ENCODE measurements at places on chromosomes 7 and 10.

GRCh38 chr7:18347170-18347569 is 148.4 kb upstream of the HDAC9 start:
- no peak for DNase-seq

- DNase-seq: no peak
These were observed 21.2 kb downstream of the TECTB start for GRCh38 chr10:112304267-112304859.

DNA sequence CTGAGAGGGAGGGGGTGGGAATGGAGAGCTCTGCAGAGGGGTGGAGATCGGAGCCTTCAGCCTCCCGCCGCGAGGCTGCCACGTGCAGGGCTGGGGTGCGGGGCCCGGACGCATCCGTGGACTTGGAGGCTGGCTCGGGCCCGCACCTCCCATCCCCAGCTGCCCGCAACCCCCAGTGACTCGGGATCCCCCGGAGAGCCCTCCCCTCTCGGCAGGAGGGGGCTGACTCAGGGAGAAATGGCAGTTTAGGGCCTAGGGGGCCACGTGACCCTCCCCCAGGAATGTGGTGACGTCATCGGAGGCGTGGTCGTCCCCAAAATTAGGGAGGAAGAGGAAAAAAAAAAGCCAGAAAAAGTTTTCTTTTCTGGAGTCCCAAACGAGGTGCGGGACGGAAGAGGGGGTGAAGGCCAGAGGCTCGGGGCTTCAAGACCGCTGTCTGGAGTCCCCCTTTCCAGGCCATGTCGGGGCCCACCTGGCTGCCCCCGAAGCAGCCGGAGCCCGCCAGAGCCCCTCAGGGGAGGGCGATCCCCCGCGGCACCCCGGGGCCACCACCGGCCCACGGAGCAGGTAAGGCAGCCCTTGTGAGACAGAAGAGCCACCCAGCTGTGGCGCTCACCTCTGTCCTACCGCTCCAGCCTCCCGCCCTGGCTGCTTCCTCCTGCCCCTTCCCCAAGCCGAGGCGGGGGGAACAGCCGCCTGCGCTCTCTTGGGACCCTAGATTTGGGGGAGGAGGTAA is at the start of gene TRIP6:
Gene TRIP6 (plus strand): TSS at position 348 of the 736 bp plus-strand sequence. CDS start 111 bp downstream, at position 459.
- DNase-seq: no peak

DNA sequence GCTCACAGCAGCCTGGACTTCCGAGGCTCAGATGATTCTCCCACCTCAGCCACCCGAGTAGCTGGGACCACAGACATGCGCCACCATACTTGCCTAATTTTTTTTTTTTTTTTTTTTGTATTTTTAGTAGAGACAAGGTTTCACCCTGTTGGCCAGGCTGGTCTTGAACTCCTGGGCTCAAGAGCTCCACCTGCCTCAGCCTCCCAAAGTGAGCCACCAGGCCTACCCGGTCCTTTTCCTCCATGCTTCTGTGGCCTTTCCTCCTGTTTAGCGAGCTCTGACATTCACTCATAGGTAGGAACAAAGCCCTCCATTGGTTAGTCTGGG is 50.1 kb upstream of the SRPK2 start:
- DNase-seq: no peak

DNA sequence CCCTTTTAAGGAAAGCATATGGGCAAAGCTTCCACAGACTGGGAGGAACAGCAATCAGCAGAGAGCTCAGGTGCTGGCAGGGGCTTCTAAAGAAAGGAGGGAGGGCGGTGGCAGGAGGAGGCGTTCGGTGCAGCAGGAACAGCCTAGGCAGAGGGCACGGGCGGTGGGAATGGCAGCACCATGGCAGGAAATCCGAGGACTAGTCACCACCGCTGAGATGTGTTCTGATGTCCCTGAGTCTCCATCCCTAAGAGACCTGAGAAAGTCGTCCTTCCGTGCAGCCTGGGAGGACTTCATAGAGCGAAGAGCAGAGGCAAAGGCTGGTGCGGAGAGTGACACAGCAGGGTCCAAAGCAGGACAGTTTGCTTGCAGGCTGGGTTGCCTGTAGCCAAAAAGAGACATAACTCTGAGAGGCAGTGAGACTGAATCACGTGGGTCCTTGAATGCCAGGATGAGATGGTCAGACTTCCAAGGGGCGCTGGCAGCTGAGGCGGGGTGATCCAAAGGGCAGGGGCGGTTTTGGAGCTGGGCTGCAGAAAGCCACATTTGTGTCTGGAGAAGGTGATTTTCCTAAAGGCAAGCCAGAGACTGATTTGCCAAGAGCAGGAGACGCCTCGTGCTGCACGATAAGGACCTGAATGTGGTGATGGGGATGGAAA is 35.8 kb upstream of the GRID1 start:
- DNase-seq: peak; percentile 32

DNA sequence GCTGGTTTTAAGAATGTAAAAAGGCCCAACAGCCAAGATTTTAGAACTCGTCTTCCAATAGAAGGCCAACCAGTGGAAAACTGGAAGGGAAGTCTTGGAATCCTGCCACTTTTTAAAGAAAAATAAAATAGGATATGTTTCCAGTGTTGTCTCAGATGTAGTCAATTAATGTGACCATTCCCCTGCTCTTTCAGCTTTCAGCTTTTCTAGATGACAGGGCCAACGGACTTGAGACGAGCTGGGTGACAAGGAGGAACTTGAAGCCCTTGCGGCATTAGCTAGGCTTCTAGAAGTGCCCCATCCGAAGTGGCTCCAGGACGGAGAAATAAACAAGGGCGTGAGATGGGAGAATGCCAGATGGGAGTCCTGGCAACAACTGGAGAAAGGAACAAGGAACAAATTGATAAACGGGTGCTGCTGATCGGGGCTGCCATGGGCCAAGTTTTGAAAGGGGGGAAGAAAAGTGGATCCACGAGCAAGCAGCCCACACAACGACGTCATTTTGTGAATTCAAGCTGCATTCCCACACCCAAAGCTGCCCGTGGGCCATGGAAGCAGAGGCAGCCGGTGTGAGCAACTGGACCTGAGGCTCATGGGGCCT is 42.3 kb downstream of the CTBP2 start:
- DNase-seq: no peak

- no peak for DNase-seq
These were observed 60.0 kb downstream of the WAC start for GRCh38 chr10:28592953-28593352.

GRCh38 chr10:29249018-29249417 is 39.9 kb upstream of the LYZL1 start:
- no peak for DNase-seq

DNA sequence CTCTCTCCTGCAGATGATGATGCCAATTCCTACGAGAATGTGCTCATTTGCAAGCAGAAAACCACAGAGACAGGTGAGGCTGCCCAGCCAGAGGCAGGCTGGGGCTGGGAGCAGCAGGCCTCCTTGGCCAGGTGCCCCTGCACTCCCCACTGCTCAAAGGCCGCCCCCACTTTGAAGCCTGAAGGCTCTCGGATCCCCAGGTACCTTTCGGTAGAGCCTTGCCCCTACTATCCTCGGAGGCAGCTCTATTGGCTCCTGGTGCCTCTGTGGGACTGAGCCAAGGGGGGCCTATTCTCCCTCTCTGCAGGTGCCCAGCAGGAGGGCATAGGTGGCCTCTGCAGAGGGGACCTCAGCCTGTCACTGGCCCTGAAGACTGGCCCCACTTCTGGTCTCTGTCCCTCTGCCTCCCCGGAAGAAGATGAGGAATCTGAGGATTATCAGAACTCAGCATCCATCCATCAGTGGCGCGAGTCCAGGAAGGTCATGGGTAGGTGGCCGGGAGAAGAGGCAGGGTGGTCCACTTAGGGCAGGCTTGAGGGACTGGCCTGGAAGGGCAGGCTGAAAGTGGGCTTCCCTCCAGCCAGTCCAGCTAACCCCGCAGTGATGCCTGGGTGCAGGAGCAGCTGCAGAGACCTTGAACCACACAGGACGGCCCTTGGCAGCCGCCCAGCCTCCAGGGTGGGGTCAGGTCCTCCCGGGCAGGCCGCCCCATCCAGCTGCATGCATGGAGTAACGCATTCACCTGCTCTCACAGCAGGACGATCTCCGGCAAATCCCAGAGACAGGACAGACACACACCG is 14.1 kb downstream of the LAT2 start:
- DNase-seq: peak; percentile 72

- no peak for DNase-seq
These were observed 17.6 kb upstream of the MCM10 start for GRCh38 chr10:13143766-13144165.

DNA sequence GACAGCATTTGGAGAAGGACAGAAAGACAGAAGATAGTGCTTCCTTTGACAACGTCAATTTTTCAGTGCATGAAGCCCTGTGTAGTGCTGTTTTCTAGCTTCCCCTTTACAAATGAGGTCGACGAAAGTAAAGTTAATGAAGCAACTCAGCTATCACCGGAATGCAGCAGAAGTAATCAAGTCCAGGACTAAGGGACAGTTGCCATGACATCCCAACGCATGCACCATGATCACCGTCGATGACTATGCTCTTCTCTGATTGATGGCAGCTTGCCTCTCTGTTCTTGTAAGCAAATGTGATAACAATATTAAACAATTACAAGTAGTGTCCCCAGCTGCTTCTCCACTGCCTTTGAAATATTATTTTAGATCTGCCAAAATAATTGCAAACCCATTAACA is 205.8 kb downstream of the FRMD4A start:
- no peak for DNase-seq

DNA sequence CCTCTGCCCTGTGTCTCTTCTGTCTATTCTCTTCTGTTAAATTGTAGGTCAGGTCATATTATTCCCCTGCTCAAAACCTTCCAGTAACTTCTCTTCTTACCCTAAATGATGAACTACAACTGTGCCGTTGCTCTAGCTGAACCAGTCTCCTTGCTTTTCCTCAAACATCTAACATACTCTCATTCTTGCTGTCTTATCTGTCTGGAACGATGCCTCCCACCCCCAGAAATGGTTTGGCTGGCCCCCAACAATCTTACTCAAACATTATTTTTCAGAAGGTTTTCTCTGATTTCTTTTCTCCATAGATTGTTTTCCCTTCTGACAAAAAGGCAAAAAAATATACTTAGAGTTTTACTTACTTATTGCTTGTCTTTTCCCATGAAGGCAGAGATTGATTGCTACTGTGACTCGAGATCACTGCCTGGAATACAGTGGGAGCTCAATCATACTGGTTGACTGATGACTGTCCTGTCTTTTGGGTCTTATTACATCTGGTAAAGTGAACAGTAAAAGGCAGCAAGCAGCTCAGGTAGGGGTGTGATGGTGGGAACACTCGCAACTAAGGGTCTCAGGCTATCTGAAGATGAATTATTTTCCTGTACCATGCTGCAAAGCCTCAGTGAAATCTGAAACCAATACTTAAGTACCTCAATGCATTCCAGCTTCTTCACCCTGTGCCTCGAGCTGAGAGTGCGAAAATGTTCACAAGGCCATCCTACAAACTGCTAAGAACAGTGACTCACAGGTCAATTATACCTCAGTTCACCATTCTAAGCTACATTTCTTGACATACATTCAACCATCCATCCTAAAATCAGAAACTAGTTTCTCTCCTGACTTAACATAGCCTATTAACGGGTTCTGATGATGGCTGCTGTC is 67.6 kb downstream of the DNMBP start:
- DNase-seq: no peak

GRCh38 chr7:140036224-140036962 is 26.4 kb downstream of the PARP12 start:
- no peak for DNase-seq

DNA sequence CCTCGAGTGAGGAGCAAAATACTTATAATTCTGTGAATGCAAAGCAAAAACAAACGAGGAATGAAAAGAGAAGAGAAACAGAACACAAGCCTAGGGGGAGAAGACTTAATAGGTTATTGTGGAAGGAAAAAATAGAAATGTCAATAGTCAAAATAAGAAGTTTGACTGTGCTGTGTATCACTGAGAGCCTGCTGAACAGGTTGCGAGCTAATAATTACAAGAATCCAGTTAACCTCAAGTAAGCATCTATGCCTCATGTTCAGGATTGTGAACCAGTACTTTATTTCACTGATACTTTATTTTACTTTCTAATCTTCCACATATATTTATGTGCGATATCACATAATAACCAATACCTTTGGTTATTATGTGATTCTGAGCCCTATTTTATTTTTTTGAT is 316.7 kb downstream of the OTUD1 start:
- DNase-seq: no peak

- DNase-seq: no peak
These were observed 13.7 kb downstream of the KIN start for GRCh38 chr10:7773845-7774801.

DNA sequence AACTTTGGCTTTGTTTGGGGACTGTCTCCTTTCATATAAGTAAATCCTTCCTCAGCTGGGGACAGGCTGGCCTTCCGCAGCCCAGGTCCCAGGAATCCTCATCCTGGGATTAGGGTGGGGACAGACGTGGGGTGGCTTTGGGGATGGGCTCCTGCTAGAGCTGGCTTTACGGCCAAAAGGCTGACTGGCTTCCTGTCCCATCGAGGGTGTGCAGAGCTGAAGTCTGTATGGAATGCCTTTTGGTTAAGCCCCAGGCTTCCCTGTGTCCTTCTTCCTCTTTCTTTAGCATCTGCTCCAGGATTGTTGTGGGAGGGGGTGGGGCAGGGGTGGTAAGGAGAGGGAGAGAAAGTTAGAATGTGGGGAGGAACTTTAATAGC is 59.4 kb upstream of the AQP1 start:
- no peak for DNase-seq

GRCh38 chr10:94076325-94076841 is 82.7 kb downstream of the PLCE1 start:
- DNase-seq: no peak

- no peak for DNase-seq
These were observed 145.1 kb downstream of the KCNMA1 start for GRCh38 chr10:77492368-77492994.

DNA sequence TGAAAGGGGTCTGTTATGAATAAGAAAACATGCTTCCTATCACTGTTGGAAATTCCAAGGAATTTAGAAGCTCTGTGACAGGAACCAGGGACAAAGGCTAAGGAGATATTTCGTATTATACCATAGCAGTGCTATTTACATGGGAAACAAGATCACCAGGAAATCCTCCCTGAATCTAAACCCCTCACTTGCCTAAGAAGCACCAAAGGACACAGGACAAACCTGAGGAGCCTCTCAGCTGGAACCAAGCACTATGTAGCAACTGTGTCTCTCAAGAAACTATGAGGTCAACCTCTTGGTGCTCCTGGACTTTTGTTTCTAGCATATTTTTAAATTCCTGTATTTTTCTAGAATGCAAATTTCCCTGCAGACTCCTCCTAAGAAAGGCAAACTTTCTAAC is 20.8 kb upstream of the IFIT1B start:
- no peak for DNase-seq

DNA sequence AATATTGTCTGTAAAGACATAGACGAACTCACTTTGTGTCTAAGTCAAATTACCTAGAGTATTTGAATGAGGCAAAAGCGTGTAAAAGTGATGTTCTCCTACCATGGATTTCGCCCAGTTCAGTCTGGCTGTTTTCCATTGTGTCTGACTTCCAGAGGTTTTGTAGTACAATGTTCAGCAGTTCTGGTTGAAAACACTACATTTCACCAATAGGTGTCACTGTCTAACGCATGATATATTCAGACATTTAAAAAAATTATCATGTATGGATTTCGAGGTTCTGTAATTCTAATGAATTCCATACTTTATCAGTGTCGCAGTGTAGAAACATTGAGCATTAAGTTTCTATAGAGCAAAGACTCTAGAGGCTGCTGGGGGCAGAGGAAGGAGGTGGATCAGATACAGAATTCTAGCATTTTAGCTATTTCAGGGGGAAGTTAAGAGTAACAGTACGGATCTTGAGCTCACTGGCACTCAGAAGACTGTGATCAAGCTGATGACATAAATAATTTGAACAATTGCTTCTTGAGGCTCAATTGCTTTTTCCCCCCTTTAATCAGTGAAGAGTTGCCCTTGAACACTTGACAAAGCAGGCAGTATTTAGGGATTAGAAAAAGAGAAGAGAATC is 196.9 kb upstream of the RHOBTB1 start:
- DNase-seq: peak; percentile 59

- no peak for DNase-seq
These were observed 689 bp downstream of the PLCE1 start for GRCh38 chr10:93994438-93994801.

Measured in NCI-H526 (cell line).